ENCODE measurements at places on chromosomes 2 and 18. TPM values are rescaled to one million over a fixed set of nuclear protein-coding genes. Genes with fewer than 3 reads are reported as not detected.

- DNase-seq, result no peak
These were observed 10.2 kb upstream of the TTC27 start for GRCh38 chr2:32617599-32618189.

- DNase-seq, result no peak
These were observed 1.7 kb upstream of the SCYGR2 start for GRCh38 chr2:227597036-227597435.

GREB1L gene
- total RNA-seq, result 7.6 TPM

PSMA8 gene
- not detected for total RNA-seq

- no peak for DNase-seq
These were observed 13.1 kb downstream of the SEH1L start for GRCh38 chr18:12960853-12961397.

All from G401 (cell line).